Mesenteric fat pad (tissue), 1 donor: ENCODE measurements at places on chromosomes 7 and 10.

DNA sequence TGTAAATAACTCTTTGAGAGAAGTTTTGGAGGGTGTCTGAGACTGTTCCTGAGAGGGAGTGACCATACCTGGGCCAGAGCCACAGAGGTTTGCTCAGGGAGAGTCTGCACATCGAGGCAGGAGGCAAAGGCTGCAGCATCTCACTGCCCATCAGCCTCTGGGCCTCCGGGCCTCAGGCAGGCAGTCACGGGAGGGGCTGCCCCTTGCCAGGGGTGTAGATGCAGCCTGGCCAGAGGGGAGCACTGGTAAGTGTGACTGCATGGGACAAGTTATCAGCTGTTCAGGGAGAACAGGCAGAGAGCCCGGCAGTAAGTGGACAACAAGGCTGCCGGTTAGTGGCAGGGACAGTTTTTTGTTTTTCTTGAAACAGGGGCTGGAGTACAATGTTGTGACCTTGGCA, 55.9 kb downstream of the ZNF467 start:
- no peak for DNase-seq

DNA sequence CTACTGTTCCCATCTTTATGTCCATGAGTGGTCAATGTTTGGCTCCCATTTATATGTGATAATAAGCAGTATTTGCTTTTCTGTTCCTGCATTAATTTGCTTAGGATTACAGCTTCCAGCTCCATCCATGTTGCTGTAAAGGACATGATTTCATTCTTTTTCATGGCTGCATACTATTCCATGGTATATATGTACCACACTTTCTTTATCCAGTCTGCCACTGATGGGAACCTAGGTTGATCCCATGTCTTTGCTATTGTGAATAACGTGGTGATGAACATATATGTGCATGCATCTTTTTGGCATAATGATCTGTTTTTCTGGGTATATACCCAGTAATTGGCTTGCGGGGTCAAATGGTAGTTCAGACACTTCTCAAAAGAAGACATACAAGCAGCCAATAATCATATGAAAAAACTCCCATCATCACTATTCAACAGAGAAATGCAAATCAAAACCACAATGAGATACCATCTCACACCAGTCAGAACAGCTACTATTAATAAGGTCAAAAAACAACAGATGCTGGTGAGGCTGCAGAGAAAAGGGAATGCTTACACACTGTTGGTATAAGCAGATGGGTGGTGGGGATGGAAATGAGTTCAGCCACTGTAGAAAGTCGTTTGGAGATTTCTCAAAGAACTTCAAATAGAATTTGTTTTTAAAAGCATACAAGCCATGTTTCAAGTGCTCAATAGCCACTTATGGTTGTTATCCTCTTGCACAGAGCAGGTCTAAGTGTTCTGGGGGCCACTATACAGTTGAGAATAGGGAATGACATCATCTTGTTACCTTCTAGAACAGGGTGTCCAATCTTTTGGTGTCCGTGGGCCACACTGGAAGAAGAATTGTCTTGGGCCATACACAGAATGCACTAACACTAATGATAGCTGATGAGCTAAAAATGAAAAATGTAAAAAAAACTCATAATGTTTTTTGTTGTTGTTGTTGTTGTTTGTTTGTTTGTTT, 23.2 kb upstream of the SDK1 start:
- no peak for DNase-seq

DNA sequence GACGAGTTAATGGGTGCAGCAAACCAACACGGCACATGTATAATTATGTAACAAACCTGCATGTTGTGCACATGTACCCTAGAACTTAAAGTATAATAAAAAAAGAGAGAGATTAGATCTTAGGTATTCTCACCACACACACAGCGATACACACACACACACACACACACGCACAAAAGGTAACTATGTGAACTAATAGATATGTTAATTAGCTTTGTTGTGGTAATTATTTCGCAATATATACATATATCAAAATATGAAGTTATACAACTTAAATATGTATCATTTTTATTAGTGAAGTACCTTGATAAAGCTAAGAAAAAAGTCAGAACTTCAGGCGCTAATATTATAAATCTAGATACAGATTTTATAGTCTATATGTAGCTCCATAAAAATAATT, 849.2 kb downstream of the IPMK start:
- DNase-seq = no peak

DNA sequence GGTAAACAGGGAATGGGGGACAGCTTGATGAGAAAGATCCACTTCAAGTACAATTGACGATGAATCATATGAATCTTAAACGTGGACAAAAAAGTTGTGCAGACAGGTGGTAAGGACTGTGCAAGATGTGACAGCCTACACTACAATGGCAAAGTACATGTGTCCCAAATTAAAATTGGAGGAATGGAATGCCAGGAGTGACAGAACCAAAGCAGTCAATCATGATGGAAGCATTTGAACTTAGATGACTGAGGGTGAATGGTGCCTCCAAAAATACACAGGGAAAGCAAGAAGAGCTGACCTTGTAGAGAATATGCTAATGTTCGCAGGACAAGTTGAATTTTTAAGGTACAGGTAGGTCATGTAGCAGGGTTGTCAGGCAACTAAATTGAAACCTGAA, 150.3 kb upstream of the WNT16 start:
- no peak for DNase-seq

DNA sequence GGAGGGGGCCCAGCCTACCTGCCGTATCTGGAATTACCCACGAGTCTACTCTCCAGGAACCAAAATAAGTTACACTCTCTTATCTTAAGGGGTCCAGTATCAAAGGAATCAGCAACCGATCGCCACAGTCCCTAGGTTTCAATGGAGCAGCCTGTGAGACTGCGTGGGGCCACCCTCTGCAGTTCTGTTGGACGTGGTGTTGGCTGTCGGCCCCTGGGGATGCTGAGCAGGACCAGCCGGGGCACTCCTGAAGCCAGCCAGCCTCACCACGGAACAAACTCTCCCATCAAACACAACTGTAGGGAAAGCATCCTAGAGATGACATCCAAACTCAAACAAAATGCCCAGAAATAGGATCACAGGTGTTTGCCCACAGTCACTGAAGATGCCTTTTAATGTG, 25.5 kb upstream of the ABLIM1 start:
- DNase-seq = no peak

GRCh38 chr10:61836888-61837754, 64.4 kb upstream of the ARID5B start:
- no peak for DNase-seq

DNA sequence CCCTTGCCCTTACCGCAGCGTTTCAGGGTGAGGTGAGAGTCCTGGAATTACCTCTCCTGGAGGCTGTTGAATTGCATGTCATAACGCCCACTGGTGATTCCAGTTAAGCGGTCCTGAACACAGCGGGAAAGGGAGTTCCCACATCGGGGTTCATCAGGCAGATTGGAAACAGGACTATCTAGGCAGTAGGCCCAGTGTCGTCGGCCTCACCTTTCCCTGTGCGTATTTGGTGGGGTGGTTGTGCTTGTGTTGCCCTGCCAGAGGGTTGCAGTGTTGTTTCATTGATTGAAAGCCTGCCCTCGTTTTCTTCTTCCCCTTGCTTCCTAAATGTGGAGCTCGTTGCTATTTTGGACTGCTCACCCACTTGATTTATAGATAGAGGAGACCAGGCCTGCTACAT, 10.6 kb upstream of the SUN1 start:
- DNase-seq = no peak

- no peak for DNase-seq
Measured at GRCh38 chr10:112215342-112215774, 31.8 kb upstream of the GPAM start.

- no peak for DNase-seq
Measured at GRCh38 chr7:80856769-80857168, 62.1 kb downstream of the SEMA3C start.

DNA sequence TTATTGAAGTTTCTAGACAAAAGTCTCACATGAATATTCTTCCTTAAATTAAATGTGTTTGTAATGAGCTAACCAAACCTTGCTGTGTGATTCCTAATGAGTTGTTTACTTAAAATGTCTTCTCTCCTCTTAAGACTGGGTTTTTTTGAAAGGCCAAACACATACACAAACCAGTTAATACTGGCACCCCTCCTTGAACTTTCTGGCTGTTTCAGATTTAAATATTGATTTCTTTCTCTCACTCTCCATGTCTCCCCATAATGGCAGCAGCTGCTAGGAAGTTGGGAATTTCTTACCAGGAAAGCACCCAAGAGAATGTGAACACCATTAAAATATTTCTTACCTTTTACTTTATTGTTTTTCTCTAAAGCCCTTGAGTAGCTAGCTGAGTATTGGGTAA, 11.4 kb upstream of the PTN start:
- DNase-seq = no peak

DNA sequence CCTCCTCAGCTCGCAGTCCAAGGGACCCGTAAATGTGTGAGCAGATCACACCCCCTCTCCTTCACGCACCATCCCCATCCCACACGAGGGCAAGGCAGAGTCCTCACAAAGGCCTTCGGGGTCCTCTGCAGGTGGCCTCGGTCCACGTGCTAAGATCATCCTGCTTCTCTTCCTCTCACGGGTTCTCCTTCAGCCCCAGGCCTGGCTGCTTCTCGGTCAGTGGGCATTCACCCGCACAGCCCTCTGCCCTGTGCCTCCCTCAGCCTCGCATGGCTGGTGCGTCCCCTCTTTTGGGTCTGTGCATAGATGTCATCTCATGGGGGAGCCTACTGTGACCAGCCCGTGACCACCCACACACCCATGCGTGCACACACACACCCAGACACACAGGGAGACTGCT, 17.3 kb upstream of the FOXL3 start:
- no peak for DNase-seq

DNA sequence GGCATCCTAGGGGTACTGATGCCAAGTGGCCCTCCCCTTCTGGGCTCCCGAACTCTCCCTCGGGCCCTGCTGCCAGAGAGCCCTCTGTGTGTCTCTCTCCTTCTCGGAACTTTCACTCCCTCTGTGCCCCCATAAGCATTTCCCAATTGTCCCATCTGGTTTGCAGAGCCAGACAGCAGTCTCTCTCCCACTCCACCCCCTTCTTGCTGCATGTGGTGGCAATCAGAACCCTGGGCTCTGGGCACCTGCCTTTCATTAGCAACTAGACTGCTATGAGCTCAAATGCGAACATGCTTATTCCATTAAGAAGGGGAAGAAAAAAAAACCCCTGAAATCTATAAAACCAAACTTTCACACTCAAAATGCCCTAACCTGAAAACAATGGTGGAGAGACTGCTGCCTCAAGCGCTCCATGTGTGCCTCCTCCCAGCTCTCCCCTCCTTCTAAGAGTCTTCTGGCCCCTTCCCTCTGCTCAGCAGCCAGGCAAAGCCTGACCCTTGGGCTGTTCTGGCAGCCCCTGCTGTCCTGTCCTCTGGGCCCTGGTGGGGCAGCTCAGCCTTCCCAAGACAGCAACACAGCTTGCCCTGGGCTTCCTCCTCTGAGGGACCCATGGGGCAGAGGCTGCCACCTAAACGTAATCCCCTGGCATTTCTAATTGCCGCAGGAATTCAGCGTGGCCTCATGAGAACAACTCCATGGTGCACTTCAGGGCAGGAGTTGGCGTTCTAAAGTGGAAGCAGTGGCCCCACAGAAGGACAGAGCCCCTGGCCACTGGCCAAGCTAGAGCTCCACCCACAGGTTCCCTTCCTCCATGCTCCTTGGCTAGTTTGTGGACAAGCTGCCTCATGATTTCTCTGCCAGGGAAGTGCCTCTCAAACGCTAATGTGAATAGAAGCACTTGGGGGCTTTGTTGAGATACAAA, 415.4 kb downstream of the PLXNA4 start:
- no peak for DNase-seq

DNA sequence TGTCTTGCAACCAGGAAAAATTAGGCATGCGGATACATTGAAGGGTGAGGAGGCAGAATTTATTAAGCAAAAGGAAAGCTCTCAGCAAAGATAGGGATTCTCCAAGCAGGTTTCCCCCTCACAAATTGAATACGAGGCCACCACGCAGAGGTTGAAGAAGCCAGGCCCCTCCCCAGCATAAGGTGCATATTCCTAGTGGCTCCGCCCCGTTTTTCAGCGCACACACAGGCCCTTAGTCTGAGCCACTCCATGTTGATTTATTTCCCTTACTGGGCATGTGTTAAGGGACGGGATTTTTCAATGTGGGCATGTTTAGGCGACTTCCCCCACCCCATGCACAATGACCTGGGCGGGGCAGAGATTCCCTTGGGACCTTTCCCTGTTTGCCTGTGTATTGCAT, 24.9 kb downstream of the PPP2R2D start:
- peak; percentile 33 for DNase-seq

GRCh38 chr10:97715259-97715874, 1.8 kb downstream of the MARVELD1 start:
- no peak for DNase-seq

DNA sequence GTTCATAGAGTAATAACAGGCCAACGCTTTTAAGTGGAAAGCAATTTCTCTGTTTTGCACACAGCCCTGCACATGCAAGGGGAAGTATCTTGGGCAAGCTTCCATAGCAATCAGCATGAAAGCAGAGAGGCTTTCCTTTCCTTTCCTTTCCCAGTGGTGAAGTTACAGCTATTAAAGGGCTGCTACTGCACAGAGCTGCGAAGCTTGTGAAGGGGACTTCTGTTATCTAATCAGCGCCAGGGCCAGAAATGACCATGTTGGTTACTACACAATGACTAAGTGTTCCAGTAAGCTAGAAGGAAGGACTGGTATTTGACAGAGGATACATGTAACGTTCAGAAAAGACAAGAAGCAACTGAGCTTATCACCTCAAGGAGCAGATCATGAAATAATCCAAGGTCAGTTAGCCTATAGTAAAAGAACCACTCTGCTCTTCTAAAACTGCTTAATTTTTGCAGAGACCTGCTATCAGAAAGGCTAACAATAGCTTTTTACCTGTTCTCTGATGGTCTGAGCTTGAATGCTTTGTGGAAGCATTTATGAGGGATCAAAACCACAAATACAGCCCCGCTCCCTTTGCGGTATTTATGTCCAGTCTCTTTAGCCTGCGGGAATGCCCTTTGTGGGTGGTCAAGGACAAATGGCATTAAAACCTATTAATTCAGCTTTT, 45.9 kb downstream of the SGMS1 start:
- no peak for DNase-seq

GRCh38 chr10:127338399-127339110, 142.2 kb upstream of the INSYN2A start:
- DNase-seq = no peak

GRCh38 chr7:92633211-92633906, 43.2 kb upstream of the FAM133B start:
- no peak for DNase-seq

GRCh38 chr10:119216127-119216526, 8.8 kb downstream of the GRK5 start:
- no peak for DNase-seq

DNA sequence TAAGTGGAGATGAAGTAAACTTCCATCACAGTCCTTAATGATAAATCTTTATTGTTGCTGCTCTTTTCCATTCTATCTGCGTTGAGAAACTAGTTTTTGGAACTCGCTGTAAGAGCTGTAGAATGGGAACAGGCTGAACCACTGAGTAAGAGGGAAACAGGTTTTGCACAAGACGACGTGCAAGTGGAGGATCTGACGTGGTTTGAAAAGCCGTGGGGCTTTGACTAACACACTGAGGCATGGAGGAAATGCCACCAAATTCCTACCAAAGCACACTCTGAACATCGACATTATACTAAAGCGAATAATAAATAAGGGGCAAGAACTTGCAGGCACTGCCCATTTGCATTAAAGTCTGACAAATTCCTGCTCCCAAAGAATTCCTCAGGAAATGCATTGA, 160.6 kb downstream of the KLF6 start:
- no peak for DNase-seq
